ENCODE measurements at places on chromosomes 4 and X.

DNA sequence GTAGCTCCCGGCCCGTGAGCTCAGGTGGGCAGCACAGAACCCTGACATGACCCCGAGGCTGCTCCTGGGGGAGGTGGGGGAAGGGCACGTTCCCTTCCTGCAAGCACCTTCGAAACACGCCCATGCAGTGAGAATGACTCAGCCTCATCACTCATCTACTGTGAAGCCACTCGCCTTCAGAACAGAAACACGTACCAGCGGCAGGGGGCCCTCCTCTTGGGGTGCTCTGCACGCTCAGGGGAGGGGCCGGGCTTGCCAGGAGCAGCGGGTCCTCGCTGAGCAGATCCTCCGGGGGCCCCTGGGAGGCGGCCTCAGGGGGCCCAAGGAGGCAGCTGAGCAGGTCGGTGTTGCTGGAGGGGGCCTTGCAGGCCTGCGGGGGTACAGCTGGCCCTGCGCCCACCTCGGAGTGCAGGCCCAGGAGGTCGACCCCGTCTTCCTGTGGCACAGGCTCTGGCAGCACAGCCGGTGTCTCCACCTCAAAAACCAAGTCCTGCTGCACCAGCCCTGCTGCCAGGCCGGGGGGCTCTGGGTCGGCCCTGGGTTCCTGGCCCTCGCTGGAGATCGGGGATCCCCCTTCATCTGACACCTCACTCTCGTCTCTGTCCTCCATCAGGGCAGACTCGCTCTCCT lies 40.9 kb upstream of the CPLX1 start:
- DNase-seq = peak; percentile 49

GRCh38 chr4:152735396-152735859 lies 44.1 kb downstream of the TIGD4 start:
- DNase-seq = no peak

- no peak for DNase-seq
Observed at GRCh38 chr4:10762561-10762960, 78.0 kb upstream of the CLNK start.

DNA sequence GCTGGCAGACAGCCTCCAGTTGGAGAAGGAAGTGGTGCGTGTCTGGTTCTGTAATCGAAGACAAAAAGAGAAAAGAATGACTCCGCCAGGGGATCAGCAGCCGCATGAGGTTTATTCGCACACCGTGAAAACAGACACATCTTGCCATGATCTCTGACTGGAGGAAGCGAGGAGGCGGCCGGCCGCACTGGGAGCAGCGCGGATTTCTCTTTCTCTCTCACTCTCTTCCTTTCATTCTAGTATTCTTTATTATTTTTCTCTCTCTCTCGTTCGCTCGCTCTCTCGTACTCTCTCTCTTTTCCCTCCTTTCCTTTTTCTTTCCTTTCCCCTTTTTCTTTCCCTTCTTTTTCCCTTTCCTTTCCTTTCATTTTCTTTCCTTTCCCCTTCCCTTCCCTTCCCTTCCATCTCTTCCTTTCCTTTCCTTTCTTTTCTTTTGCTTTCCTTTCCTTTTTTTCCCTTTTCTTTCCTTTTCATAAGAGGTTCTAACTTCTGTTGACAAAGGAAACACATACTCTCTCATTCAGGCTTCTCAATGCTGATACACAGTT lies 1.2 kb downstream of the POU3F4 start:
- no peak for DNase-seq

DNA sequence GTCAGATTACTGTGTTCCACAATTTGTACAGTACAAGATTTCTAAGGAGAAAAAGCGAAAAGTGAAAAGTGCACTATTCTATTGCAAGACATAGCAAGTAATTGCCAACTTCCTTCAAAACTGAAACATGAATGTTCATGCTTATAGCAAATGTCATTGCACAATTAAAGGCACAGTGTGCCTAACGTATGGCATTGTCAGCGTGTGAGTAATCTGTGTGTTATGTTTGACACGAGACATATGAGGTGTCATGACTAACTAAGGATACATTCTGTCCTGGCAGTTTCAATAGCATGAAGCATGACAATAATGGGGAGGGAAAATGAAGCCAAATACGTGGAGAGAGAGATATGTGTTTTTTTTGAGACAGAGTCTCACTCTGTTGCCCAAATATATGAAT lies 33.6 kb upstream of the TBC1D9 start:
- no peak for DNase-seq

- DNase-seq = no peak
Observed at GRCh38 chrX:36314303-36314702, 394.8 kb downstream of the CFAP47 start.

GRCh38 chr4:123284168-123284567 lies 112.4 kb upstream of the SPRY1 start:
- no peak for DNase-seq

GRCh38 chrX:29269390-29269789 lies 682.1 kb downstream of the IL1RAPL1 start:
- no peak for DNase-seq

- no peak for DNase-seq
Observed at GRCh38 chr4:105344141-105344540, 129.7 kb downstream of the PPA2 start.

- no peak for DNase-seq
Observed at GRCh38 chrX:119706616-119707015, 13.6 kb upstream of the SEPTIN6 start.

DNA sequence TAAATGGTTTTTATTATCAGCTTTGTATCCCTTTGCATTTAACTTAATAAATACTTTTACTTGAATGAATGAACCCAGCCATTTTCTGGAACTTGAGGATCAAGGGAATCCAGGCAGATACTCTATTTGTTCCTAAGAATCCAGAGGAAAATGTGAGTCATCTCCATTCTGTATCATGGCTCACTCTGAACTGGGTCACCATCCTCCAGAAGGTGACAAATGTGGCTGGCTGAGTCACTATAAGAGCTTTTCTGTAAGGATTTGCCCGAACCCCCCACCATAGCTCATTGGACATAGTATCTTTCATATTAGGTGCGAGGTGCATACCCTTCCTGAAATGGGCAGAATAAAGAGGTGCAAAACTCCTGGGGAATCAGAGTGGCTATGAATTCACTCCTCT lies 25.8 kb downstream of the RTL9 start:
- DNase-seq = no peak

- no peak for DNase-seq
Observed at GRCh38 chrX:153779891-153780677, 757 bp upstream of the SRPK3 start.

GRCh38 chrX:72003811-72004750 lies 93.4 kb downstream of the NHSL2 start:
- no peak for DNase-seq

DNA sequence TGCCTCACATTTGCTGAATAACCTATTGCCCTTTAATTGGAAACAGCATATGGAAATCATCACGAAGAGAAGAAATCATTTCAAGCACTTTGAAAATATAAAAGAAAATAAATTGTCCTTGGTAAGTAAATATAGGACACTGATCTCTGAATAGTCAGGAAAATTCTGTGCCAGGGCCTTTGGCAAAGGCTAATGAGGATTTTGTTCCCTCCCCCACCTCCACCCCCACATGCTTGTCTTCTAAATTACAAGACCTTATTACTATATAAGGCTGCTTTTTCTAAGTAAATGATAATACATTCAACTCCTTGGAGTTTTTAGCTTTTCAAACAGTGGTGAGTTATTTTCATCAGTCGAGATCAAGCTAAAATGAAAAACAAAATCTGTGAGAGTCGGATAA lies 15.8 kb downstream of the SYNPO2 start:
- no peak for DNase-seq

DNA sequence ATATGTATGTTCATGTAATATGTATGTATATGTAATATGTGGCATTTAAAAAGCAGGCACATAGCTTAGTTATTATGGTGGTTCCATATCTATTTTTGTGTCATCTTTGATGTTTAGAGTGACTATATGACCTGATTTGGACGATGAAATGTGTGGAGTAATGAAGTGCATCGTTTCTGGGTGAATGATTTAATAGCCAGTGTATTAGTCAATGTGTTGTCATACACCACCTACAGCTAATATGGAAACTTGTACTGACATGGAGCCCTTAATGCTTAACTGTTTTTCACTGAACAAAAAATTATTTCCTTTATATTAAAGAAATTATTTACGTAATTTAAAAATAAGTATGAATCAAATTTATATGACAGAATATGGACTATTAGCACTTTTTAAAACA lies 292.3 kb upstream of the FSTL5 start:
- DNase-seq = no peak

DNA sequence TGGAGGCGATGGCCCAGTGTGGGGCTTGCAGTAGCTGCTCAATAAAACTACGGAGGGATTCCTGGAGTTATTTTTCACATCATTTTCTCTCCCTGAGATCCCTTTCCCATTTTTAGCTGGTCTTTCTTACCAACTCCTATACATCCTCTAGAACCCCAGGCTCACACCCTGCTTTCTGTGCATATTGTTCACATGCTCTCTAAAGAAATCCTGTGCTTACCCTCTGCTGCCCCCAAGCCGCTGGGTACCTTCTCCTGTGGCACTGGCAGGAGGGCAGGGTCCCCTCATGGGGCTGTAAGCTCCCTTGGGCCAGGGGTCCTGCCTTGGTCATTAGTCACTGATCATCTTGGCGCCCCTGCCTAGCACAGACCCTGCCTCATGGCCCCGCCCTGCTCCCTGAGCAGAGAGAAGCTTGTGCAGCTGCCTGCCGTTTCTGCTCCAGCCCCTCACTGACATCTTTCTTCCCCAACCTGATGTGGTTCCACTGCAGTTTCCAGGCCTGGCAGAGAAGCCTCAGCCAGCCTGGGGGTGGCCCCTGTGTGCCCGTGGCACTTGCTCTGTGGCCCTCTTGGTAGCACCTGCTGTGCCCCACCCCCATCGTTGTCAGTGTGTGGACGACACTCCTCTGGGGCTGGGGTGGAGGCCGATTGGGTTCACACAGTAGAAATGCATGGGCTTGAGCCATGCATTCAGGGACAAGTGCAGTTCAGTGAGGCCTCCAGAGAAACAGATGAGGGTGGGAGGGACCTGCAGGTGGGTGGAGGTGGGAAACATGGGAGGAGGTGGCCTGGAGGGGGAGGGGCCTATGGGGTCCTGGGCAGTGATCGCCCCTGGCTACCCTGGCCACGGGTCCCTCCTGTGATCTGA lies 69.5 kb downstream of the WFS1 start:
- no peak for DNase-seq

- no peak for DNase-seq
Observed at GRCh38 chrX:57137501-57137900, 304 bp upstream of the SPIN2A start.

DNA sequence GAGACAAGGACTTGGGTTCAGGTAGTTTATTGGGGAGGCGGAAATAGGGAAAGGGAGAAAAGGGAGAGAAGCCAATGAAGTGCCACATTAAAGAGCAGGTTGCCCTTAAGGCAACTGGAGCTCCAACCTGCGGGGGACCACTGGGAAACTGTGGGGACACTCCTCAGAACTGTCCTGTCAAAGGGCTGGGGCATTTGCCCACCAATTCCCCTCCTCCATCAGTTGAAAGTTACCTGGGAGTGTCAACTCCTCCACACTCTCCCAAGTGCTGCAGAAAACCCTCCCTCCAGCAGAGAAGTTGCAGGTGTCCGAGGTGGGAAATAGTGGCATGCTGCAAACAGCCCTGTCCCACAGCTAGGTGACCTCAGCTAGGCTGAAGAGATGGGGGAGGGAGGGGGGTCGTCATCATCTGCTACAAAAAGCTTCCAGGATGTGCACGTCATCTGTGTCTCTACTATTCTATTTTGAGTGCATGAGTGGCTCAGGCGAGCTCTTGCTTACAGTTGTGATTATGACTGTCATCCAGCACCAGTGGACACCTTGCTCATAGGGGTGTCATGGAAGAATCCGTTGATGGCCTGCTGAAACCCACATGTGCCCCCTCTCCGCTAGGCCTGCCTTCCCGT lies 41.5 kb upstream of the XPNPEP2 start:
- no peak for DNase-seq

GRCh38 chr4:74624351-74625151 lies 169.8 kb downstream of the BTC start:
- no peak for DNase-seq

GRCh38 chr4:70269674-70270073 lies 27.3 kb downstream of the CSN3 start:
- DNase-seq = no peak

GRCh38 chrX:136666088-136666487 lies 18.1 kb downstream of the CD40LG start:
- DNase-seq = no peak

GRCh38 chr4:128668566-128668965 lies 140.9 kb upstream of the JADE1 start:
- no peak for DNase-seq

DNA sequence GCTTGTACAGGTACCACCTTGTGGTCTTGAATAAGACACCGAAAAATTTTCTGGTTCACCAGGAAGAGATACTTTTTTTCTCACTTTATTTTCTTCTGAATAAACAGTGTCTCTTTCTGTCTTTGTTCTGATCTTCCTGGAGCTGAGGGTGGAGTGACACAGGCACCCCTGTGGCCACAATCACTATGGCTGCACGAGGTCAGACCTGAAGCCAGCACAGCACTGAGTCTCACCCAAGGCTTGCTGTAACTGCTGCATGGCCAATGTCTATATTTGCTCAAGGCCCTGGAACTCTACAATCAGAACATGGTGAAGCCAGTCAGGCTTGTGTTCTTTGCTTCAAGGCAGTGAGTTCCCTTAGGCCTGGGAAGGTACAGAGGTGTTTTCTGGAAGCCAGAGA lies 87.2 kb downstream of the GPR174 start:
- DNase-seq = no peak

DNA sequence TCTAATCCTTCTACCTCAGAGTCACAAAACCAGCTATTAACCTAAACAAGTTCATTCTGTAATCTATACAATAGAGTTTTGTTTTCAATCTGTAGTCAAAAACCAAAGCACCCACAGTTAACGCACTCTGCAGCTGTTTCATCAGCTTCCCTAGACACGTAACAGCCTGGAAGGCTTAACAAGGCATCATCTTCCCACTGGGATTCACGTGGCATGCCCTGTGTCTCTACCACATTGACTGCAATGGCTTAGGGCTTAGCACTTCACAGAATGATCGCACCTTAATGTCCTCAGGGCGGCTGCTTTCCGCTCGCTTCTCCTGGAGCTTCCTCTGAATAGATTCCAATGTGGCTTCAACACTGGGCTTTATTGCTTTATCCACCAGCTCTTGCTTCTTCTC lies 49.7 kb upstream of the NAP1L5 start:
- no peak for DNase-seq

DNA sequence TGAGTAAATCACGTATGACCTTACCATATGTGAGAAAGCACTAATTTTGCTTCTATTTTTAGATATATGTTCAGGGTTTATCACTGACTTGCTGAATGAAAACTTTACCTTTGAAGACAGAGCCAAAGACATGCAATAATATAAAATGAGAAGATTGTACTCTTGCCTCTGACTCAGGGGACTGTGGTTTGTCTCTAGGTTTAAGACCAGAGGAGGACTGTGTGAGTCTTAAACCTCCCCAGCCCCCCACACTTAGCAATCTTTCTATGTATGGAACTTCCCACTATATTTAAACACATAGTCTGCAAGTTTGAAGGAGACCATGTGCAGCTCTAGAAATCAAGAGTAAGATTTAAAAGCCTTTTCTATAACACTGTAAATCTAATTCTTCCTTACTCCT lies 368.7 kb upstream of the FAM241A start:
- DNase-seq = no peak

- DNase-seq = no peak
Observed at GRCh38 chrX:132748909-132749308, 209.5 kb downstream of the HS6ST2 start.

Measured in stimulated activated CD8-positive, alpha-beta memory T cell treated with anti-CD3 and anti-CD28 coated beads, Interleukin-4, amount 100 ng/mL, for 48 hours (primary cell).